ENCODE measurements at places on chromosomes 2 and 18.

- DNase-seq, result no peak
Measured at GRCh38 chr2:158970241-158970751, 1.9 kb downstream of the TANC1 start.

- DNase-seq, result no peak
Measured at GRCh38 chr18:6773777-6774176, 44.3 kb downstream of the ARHGAP28 start.

GRCh38 chr2:79950526-79950925, 354.0 kb downstream of the LRRTM1 start:
- DNase-seq, result no peak

DNA sequence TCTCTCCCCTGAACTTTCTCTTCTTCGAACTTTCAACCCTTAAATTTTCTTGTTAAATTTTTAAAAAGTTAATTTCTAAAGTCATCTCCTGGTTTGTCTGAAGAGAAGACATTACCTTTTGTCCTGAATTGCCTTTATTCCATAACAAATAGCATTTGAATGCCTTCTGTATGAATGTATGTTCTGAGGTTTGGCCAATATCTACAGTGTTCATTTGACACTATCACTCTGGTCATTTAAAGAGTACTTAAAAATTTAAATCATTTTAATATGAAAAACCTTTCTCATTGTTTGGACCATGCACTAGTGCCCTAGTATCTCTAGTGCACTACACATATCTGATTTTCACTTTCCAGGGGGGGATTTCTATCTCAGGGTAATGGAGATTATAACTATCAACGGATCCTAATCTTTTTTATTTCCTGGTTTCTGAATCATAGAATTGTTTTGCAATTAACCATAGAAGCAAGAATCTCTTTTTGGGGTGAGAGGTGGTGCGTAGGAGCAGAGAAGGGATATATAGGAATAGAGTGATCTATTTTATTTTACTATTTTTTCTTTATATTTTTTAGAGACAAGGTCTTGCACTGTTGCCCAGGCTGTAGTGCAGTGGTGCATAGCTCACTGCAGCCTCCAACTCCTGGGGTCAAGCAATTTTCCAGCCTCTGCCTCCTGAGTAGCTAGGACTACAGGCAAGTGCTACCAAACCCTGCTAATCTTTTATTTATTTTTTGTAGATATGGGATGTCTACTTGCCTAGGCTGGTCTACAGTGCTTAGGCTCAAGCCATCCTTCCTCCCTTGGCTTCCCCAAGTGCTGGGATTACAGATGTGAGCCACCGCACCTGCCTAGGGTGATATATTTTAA, 25.5 kb downstream of the TANC1 start:
- no peak for DNase-seq

- DNase-seq, result no peak
Measured at GRCh38 chr2:186130748-186131641, 355.1 kb upstream of the ZC3H15 start.

DNA sequence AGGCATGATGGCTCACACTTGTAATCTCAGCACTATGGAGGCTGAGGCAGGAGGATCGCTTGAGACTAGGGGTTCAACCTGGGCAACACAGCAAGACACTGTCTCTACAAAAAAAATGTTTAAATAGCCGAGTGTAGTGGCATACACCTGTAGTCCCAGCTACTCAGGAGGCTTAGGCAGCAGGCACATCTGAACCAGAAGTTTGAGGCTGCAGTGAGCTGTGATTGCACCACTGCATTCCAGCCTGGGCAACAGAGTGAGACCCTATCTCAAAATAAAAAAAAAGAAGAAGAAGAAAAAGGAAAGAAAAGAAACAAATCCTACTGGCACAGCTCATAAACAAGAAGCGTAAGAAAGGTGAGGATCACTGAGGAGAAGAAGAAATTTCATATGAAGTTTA, 19.9 kb downstream of the METTL4 start:
- no peak for DNase-seq

DNA sequence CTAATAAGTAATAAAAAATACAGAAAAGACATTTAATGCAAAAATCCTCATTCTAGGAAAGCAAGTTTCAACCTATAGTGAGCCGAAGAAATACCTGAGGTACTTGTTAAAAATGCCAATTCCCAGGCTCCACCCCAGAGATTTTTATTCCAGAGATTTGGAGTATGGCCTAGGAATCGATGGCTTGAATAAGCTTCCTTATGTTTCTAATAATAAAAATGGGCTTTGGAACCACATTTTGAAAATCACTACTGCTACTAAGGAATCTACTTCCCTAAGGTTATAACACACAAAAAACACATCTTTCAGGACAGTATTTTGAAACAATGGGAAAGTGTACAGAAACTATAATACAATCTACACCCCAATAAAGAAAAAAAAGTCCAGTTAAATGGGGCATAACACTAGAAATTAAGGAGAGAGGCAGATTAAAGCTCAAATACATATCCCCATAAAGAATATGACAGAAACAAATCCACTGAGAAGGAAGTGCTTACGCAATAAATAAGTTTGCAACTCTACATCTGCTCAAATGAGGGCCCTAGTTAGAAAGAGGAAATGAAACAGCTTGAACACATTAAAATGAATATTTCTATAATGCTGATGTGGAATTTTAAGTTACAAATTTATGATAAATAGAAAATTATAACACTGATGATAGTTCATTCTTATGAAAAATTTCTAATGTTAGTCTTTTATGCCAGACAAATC, 103.7 kb downstream of the EPB41L3 start:
- DNase-seq, result no peak

DNA sequence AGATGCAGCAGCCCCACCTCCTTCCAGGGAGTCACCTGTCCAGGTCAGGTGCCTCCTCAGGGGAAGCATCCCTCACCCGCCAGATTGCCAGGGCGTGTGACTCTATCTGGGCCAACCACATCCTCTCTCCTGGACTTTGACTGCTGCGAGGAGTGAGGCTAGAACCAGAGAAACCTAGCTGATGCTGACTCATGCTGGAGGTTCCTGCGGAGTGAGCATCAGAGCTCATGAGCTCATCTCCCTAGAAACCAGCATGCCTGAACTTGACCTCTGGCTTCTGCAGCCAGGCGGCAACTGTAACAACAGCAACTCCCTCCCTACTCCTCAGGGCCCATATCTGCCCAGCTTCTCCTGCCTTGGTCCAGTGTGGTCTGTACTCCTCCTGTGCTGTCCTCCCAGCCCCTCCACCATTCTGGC, 28.3 kb upstream of the NT5DC4 start:
- peak; percentile 85 for DNase-seq

DNA sequence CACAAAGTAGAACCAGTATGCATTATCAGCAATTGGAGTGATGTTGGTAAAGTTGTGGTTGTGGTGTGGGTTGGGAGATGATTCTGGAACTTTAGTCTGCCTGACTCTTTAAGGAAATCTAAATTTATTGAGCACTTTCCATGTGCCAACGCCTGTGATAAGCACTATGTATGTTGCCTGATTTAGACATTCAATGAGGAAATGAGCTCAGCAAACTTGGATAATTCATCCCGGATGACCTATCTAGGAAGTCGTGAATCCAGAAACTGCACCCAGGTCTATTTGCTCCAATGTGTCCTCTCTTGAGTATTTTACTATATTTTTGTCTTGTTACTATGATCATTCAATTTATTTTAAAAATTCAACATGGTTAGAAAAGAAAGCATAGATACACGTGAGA, 400.8 kb upstream of the MMADHC start:
- DNase-seq, result no peak

- DNase-seq, result no peak
Measured at GRCh38 chr2:132417430-132418035, 928 bp downstream of the GPR39 start.

DNA sequence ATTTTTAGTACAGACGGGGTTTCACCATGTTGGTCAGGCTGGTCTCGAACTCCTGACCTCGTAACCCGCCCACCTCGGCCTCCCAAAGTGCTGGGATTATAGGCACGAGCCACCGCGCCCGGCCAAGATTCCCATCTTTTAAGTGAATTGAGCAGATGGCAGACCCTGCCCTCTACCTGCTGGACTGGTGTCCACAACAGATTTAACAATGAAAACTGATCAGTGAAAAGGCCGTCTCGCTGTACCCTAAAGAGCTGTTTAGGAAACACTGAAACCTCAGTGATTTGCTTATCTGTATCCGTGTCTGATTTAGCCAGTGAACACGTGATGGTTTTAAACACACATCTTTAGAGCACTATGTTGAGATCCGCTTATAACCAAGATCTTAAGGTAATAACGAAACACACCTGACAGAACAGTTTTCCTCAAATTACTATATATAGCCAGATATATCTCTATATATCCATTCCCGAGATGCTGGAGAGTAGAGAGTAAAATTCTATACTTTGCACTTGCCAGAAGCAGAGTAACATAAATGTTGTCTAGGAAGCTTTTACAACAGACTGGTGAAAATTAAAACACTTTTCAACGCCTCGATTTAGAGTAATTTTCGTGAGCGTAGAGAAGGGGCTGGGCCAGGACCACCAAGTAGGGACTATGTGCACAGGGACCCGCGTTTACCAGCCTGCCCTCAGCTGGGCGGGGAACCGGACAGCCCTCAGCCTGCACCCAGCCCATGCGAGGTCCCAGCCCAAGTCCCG, 594 bp downstream of the FAM161A start:
- DNase-seq, result no peak

- no peak for DNase-seq
Measured at GRCh38 chr2:61959381-61960293, 54.2 kb downstream of the COMMD1 start.

GRCh38 chr2:9552219-9553178, 3.1 kb downstream of the ADAM17 start:
- DNase-seq, result no peak

GRCh38 chr2:224032283-224032682, 6.8 kb downstream of the SERPINE2 start:
- no peak for DNase-seq

GRCh38 chr2:99988599-99988998, 153.8 kb downstream of the AFF3 start:
- DNase-seq, result no peak

DNA sequence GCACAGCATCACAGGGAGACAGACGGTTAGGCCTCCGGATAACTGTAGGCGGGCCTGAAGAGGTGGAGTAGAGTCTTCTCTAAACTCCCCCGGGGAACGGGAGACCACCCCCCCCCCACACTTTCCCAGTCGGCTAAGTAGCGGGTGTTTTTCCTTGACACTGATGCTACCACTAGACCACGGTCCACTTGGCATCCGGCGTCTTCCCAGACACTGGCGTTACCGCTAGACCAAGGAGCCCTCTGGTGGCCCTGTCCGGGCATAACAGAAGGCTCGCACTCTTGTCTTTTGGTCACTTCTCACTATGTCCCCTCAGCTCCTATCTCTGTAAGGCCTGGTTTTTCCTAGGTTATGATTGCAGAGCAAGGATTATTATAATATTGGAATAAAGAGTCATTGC, 25.7 kb upstream of the NCL start:
- DNase-seq, result no peak

DNA sequence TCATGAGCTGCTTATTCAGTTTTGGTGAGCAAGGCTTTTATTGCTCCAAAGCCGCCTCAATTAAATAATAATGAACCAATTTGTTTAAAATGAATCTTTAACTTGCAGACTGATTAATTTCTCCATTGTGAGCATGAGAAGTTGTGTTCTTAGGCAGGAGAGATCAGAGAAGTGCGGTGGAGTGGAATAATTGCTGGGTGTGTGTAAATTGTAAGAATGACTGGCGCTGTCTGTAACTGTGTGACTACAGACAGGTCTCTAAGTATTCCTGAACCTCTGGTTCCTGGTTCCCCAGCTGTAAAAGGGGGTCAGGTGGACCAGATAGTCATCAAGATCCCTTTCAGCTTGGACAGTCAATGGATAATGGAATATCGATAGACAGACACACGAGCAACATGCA, 98.0 kb upstream of the EFEMP1 start:
- DNase-seq, result no peak

DNA sequence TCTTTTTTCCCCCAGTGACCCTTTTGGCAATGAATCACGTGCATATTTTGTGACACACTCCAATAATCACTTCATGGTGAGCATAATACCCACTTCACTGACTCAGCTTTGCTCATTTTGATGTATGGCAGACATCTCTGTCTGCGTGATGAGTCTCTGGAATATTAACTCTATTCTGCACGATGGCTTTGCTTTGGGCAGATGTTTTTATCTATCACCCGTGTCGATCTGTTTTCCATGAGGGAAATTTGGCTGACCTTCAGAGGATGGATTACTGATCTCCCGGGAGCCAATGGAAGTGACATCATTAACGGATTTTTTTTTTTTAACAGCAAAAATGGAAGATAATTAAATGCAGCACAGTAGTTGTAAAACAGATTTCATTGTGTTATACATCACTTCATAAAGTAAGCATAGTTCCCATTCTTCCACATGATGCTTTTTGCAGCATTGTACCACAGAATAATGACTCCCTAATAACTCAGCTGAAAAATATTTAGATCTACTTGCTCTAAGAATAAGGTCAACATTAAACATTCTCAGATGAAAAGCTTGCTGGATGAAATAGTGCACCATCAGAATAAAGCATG, 29.8 kb downstream of the CDC42EP3 start:
- DNase-seq, result no peak

- DNase-seq, result no peak
Measured at GRCh38 chr2:169237286-169237685, 125.0 kb downstream of the LRP2 start.

GRCh38 chr2:184633726-184634125, 35.4 kb downstream of the ZNF804A start:
- DNase-seq, result no peak

DNA sequence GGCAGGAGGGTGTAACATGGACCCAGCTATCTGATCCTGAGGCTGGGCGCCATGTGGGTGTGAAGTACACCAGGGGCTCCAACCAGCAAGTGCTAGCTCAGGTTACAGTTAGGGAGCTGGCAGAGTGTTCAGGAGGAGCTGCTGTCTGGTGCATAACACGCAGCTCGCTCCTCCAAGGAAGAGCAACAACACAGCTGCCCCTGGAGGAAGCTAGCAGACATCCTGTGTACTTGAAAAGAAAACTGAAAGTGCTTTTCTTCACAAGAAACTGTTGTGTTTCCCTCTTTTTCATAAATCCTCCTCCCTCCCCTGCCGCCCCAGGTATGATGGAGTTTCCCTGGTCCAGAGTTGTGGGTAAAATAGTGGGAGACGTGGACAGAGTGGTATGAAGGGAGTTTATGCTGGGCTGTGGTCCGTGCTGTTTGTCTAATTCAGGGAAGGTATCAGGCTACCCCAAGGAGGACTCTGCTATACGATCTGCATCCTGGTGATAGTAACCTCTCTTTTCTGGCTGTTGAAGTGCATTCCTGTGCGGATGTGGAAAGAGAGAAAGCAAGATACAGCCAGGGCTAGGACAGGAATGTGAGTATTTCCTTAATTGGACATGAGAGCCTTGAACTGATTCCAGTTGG, 6.1 kb upstream of the LBH start:
- DNase-seq, result peak; percentile 56

GRCh38 chr2:135974036-135974435, 11.4 kb downstream of the DARS1 start:
- no peak for DNase-seq

GRCh38 chr2:128734521-128735295, 416.0 kb upstream of the HS6ST1 start:
- peak; percentile 92 for DNase-seq

- no peak for DNase-seq
Measured at GRCh38 chr18:13268158-13269012, 49.8 kb downstream of the LDLRAD4 start.

Measured in GDM1 (cell line).